Left colon (tissue), 2 donors: ENCODE measurements at places on chromosomes 5 and 9.

DNA sequence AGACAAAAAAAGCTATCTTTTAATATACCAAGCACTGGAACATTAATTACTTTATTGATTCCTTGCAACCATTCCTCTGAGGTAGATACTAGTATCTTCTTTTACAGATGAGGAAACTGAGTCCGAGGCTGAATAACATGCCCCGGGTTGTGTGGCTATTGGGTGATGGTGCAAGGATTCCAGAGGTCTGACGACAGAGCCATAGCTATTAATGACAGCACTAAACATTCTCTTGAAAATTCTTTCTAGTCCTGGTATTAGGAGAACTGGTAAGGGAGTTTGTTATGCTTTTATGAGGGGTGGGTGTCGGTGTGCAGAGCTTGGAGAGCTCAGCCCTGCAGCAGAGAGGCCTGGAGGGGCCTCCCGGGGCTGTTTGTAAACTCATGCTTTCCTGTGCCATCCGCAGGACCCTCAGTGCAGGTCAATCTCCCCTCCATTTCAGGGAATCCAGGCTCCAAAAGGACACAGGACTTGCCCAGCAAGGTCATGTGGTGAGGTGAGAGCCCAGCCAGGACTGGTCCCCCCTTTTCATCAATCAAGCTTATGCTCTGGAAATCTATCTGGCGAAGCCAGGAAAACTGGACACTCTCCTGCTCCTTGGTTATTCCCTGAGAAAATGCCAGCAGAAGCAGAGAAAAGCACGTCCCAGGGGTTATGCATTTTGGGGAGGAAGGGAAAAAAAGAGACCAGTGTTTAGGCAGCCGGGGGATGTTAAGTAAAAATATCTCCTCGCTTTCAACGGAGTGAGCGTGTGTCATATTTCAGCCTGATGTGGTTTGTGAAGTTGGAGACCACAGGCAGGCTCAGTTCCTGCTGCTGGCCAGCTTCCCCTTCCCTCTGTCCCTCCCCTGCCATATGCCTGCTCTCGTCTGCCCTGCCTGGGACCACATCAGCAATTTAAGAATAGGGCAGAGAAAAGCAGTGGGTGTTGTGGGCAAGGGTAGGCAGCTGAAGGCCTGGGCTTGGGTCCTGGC lies 3.7 kb downstream of the GSN start:
- no peak for DNase-seq

DNA sequence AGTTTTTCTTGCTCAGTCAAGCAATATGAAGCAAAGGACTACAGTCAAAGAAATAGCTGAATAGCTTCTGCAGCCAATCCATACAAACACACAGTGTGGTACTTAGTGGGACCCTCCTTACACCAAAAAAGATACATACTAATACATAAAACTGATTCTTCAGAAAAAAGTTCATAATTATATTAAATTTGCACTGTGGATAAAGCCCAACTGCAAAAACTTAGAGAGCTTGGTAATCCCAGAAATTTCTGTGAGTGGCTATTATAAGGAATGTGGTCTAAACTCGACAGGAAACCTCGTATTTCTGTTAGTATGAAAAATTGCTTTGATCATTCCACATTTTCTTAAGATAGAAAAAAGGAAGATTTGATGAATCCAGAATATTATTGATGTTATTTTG lies 245.4 kb downstream of the FBXL17 start:
- no peak for DNase-seq

GRCh38 chr9:120366644-120367019 lies 213.3 kb downstream of the CDK5RAP2 start:
- DNase-seq, result no peak

DNA sequence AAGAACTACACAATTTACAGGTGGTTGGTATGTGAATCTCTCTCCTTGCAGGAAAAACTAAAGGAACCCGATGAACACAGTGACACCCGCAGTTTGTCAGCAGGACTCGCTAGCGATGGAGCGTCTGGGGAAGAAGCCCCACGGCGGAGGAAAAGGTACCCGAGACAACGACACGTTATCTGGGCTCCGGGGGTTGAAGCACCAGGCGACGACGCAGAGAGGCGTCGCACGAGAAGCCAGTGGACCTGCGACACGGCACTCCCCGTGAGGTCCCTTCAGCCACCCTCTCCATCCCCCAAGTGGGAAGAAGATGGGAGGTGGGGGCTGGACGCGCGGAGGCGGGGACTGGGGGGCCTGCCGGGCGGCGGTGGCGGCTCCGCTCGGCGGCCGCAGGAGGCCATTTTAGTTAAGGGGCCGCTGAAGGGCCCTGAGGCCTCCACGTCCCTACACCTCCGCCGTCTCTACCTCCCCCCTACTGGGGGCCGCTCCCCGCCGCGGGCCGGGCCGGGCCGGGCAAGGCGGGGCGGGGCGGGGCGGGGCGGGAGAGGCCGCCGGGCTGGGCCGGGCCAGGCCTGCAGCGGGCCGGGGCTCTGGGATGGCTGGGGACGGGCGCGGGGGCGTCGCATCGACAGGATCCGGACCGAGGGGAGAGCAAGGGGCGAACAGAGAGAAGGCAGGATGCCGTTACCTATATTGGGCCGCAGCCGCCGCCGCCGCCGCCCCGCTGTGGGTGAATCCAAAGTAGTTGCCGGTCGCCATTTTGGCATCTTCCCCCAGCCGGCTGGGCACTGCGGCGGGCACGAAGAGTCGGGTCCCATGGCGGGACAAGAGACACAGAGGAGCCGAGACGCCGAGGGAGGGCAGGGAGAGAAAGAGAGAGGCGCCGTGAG lies 754 bp downstream of the ZFR start:
- DNase-seq, result peak; percentile 64

DNA sequence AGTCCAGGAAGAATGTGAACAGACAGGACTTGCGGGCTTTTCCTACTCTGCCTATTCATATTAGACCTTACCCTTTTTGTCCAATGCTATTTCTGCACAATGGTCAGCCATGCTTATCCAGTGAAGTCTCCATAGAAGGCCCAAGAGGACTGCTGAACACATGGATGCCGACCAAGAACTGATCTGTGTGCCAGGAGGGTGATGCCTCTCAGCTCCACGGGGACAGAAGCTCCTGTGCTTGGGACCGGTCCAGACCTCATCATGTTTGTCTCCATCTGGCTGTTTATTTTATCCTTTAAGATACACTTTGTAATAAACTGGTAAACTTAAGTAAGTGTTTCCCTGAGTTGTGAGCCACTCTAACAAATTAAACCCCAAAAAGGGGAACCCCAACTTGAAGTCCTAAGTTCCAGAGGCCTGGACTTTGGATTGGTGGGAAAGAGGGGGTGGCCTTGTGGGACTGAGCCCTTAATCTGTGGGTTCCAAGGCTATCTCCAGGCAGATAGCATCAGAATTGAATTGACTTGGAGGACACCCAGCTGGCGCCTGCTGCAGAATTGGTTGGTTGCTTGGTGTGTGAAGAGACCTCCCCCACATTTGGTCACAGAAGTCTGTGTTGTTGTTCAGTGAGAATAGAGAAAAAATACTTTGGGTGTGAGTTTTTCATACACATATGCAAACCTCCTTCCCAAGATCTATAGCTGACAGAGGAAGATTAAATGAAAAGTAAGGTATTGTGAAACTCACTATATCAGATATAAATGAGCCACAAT lies 57.9 kb upstream of the ANKH start:
- no peak for DNase-seq

- no peak for DNase-seq
Observed at GRCh38 chr9:121880343-121880898, 212.7 kb downstream of the TTLL11 start.

DNA sequence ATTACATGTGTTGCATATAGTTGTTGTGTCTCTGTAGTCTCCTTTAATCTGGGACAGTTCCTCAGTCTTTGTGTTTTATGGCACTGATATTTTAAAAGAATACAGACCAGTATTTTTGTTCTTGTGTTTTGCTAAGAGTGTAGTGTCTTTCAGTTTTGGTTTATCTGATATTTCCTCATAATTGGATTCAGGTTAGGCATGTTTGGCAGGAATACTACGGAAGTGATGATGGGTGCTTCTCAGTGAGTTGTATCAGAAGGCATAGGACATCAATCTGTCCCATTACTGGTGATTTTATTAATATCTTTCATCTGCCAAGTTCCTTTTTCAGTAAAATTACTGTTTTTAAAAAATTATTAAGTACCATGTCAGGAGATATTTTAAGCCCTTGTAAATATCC lies 212.9 kb downstream of the ARHGEF28 start:
- DNase-seq, result no peak

- DNase-seq, result no peak
Observed at GRCh38 chr5:177232358-177232757, 71.2 kb downstream of the RAB24 start.

DNA sequence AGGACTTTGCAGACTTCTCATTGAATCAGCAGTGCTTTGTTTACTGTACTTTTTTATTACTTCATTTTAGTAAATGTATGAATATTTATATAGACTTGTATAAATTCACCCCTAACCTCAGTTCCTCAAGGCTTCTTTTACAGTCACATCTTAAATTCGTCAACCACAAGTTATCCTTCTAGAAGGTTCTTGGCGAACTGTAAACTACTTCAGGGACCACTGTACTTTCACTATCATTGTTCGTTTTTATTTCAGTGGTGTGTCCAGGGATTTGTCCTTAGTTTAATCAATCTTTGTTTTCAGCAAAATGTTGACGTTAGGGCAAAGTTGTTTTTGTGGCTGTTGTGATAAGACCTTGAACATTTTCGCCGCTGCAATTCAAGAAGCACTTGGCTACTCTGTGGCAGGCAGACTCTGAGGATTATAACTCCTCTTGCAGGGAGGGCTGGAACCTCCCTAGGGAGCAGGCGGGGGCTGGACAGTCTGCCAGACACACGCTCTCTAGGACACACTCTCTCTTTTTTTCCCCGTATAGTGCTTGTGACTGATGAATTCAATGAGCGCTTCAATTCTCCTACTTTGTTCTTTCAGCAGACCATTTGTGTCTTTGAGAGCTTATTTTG lies 252.8 kb downstream of the FBXL7 start:
- no peak for DNase-seq

DNA sequence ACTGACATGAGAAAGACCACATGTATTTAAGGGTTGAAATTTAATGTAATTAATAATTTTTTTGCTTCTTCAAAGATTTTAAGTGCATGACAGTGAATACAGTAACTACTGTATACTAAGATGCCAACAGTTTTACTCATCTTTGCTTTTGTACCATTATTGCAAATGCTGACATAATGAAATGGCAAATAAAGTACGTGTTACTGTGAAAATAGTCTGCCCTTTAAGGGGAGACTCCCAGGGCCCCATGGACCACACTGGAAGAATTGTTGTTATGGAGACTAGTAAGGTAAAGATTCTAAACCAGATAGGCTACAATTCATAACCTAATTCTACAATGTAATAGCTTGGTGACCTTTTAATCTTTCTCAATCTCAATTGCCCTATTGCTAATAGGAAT lies 84.7 kb downstream of the NR3C1 start:
- DNase-seq, result no peak

- DNase-seq, result no peak
Observed at GRCh38 chr5:152994033-152994680, 496.3 kb upstream of the GRIA1 start.

- no peak for DNase-seq
Observed at GRCh38 chr9:98570663-98571440, 137.9 kb downstream of the GABBR2 start.

DNA sequence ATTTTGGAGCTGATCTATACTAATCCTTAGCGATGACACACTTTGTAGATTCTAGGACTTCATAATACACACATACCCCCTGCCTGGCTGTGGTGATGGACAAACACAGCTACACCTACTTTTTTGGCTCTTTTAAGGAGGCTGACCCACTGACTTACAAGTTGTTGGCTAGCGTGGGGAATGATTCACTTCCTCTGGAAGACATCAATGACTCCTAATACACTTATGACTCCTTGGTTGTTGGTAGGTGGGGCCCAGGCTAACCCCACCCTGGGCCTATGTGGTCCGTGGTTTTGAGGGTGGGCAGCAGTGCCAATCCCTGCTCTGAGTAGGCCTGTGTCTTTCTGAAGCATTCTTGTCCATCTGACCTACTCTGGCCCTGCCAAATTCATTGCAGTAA lies 144.4 kb downstream of the SLC12A2 start:
- DNase-seq, result no peak

DNA sequence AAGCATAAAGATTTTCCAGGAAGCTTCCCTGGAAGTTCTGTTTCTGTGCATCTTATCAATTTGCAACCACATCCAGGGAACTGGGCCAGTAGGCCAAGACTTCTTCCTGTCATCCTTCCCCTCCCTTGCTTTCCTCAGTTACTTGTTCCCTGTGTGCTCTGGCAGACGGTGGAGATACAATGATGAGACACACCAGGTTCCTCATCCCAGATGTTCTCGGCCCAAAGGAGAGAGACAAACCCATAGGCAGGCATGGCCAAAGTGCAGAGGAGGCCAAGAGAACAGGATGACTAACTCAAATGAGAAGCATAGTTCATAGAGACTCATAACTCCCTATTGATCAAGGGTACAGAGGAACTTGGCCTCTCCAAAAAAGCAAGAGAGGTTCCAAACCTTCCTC lies 652.6 kb downstream of the CCDC171 start:
- no peak for DNase-seq

- no peak for DNase-seq
Observed at GRCh38 chr5:111755345-111755941, 1.6 kb downstream of the NREP start.

DNA sequence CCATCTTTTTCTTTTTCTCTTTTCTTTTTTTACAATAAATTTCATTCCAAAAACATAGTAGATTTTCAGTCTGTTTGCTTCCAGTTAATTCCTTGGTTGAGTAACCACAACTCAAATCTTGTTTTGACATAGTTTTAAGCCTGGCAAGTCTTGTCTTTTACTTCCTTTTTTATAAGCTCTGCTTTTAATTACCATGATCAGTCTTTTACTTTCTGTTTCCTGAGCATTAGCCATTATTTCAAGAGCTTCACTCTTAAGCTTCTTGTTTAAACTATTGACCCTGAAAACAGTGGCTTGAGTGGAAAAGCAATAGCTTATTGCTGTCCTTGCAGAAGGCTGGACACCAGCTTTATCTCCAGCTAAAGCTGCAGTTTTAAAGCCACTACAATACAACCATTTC lies 1363.3 kb downstream of the MAT2B start:
- no peak for DNase-seq

DNA sequence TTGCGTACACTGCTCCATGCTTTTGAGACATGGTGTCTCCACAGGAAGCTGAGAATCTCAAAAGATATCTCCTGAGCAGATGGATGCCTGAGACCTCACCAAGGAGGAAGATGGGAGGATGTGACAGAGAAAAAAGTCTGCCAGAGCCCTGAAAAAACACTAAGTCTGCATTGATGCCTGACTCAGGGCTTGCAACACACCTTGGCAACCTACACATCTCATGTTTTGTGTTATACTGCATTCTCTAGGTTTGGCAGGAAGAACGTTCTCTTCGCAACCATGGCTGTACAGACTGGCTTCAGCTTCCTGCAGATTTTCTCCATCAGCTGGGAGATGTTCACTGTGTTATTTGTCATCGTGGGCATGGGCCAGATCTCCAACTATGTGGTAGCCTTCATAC lies 19.2 kb downstream of the SLC22A4 start:
- no peak for DNase-seq
